Metanephros (tissue), 2 donors: ENCODE measurements at places on chromosomes 16 and 17. TPM values are rescaled to one million over a fixed set of nuclear protein-coding genes. Genes with fewer than 3 reads are reported as not detected.

PRKCB gene
- total RNA-seq, result 10.4 TPM

AOC3 gene
- total RNA-seq, result 9.6 TPM

NAGPA gene
- 16.2 TPM for total RNA-seq

CA7 gene
- total RNA-seq, result 0.12 TPM

FAM171A2 gene
- total RNA-seq, result 24.0 TPM

GPR142 gene
- total RNA-seq, result 0.29 TPM

CCL7 gene
- total RNA-seq, result not detected

FAM20A gene
- total RNA-seq, result 13.1 TPM

TRAF7 gene
- total RNA-seq, result 40.6 TPM

KRT34 gene
- not detected for total RNA-seq

ANKRD13B gene
- total RNA-seq, result 20.8 TPM

GUCY2D gene
- total RNA-seq, result 0.23 TPM

CEP112 gene
- 19.3 TPM for total RNA-seq

TNP2 gene
- total RNA-seq, result not detected

MYH8 gene
- total RNA-seq, result 1,213 TPM

KCNH6 gene
- 2.1 TPM for total RNA-seq

MAP2K6 gene
- total RNA-seq, result 19.9 TPM

CEP95 gene
- total RNA-seq, result 71.8 TPM

SGCA gene
- total RNA-seq, result 58.7 TPM

RFFL gene
- total RNA-seq, result 19.0 TPM

CDH11 gene
- total RNA-seq, result 230 TPM

DHRS7C gene
- 25.3 TPM for total RNA-seq

CHST6 gene
- total RNA-seq, result 1.1 TPM

KRTAP9-8 gene
- not detected for total RNA-seq

PDE6G gene
- total RNA-seq, result 4.4 TPM

NPB gene
- 1.3 TPM for total RNA-seq

NECAB2 gene
- total RNA-seq, result 0.82 TPM

MPP3 gene
- 10.0 TPM for total RNA-seq

SLC13A2 gene
- 1.9 TPM for total RNA-seq

CDC42EP4 gene
- total RNA-seq, result 67.3 TPM

TEKT1 gene
- 0.70 TPM for total RNA-seq

CHST4 gene
- not detected for total RNA-seq
